CD4-positive, alpha-beta T cell treated with Interleukin-6 for 4 hours (primary cell): ENCODE measurements at places on chromosomes 2 and 18.

DNA sequence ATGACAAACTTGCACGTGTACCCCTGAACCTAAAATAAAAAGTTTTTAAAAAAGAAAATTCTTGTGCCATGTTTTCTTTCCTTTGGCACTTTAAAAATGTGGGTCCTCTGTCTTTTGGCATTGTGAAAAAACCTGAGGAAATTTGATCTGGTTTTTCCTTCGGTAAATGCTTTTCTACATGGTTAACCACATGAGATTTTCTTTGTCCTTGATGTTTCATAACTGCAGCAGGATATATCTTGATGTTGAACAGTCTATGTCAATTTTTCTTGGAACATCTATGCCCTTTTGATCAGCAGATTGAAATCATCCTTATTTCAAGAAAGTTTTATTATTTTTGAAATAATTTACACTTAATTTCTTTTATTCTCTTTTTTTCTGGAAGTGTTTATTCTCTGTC, 109.1 kb downstream of the TMEM17 start:
- DNase-seq: no peak

GRCh38 chr2:240286596-240286995, 146.1 kb upstream of the OTOS start:
- no peak for DNase-seq

GRCh38 chr2:198660501-198660900, 797.2 kb downstream of the SATB2 start:
- no peak for DNase-seq

DNA sequence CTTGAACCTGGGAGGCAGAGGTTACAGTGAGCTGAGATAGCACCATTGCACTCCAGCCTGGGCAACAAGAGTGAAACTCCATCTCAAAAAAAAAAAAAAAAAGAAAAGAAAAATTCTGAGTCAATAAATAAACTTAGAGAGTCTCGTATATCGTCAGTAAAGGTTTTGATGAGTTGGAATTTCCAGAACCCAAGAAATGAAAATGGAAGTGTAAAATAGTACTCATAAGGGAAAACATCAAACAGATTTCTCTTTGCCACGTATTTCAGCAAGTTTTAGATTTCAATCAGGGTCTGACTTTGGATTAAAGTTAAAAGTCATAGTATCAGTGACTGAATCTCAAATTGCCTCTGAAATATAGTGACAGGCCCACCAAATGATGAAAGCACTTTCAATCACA, 71.4 kb upstream of the SPOPL start:
- no peak for DNase-seq

DNA sequence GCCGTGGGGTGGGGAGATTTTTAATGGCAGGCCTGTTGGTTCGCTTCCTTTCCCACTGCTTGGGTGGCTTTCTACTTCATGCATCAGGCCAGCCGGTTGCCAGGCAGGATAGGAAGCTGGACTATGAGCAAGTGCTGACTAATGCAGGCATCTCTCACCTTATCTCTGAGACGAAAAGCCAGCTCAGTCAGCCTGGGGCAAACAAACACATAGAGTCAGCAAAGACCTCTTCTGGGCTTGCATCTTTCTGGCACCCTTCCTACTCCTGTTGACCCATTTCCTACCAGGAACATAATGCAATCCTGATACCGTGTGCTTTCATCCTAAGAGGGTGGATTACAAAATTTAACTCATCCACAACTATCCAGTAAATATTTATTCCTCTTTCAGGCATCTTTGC, 416.6 kb upstream of the MEX3C start:
- no peak for DNase-seq

- no peak for DNase-seq
These were observed 12.4 kb downstream of the SFXN5 start for GRCh38 chr2:73059106-73059505.

DNA sequence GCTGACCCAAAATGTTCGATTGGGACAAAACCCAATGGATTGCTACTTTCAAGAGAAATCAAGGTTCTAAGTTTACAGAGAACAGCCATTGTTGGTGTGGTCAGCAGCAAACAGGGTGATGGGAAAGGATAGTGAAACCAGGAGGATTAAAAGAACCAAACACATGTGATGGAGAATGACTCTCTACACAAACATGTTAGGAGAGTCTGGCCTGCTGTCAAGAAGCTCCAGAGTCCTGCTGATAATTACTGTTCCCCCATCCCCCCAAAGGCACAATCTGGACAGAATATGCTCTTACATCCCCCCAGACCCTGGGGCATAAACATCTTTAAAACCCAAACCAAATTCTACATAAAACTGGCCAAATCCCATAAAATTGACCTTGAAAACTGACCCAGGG, 32.0 kb upstream of the ACYP2 start:
- DNase-seq: no peak
